NCI-H2227 treated with DMSO at 0.1 percent for 48 hours (cell line): ENCODE measurements at places on chromosomes 5 and 9.

- DNase-seq = no peak
Measured at GRCh38 chr9:133199648-133200321, 9.3 kb downstream of the OBP2B start.

GRCh38 chr9:93895535-93895934 is 59.6 kb downstream of the BARX1 start:
- no peak for DNase-seq

DNA sequence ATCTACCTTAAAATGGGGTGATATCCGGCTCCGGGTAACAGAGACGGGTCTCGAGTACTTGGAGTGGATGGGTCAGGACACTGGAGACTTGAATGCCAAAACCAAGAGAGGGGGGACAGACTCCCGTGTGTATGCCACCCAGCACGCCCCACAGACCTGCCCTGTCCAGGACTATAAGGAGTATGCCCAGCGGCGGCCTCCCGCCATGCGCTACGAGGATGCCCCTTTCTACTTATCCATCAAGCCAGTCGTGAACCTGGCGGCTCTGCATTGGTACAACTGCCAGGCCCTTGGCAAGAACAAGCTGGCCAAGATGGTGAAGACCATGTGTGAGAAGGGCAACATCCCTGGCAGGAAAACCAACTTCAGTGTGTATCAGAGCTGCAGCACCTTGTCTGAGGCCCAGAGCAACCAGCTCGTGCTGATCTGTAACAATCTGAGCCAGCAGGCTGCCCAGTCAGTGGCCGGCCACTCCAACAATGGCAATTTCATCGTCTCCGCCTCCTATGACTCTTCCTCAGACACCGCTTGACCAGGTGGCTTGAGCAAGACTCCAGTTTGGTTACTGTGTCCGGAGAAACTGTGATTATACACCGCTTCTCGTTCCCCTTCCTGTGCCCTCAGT is 99.4 kb downstream of the INIP start:
- no peak for DNase-seq

DNA sequence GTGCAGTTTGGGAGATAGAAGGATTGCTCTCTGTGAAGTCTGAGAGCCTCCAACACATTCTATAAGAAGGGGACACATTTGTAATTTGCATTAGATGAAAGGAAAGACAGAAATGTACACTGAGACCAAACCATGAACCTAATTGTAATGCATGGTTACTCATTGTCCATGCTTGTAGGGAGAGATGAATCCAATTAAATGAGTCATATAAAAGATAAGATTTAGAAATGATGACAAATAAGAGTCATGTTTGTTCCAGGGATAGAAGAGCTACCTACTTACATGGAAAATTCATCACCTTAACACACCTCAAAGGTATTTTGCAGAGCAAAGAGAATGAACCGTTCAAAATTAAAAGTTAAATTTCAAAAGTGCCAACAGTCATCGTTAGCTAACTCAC is 85.1 kb downstream of the FBXL7 start:
- DNase-seq = no peak

DNA sequence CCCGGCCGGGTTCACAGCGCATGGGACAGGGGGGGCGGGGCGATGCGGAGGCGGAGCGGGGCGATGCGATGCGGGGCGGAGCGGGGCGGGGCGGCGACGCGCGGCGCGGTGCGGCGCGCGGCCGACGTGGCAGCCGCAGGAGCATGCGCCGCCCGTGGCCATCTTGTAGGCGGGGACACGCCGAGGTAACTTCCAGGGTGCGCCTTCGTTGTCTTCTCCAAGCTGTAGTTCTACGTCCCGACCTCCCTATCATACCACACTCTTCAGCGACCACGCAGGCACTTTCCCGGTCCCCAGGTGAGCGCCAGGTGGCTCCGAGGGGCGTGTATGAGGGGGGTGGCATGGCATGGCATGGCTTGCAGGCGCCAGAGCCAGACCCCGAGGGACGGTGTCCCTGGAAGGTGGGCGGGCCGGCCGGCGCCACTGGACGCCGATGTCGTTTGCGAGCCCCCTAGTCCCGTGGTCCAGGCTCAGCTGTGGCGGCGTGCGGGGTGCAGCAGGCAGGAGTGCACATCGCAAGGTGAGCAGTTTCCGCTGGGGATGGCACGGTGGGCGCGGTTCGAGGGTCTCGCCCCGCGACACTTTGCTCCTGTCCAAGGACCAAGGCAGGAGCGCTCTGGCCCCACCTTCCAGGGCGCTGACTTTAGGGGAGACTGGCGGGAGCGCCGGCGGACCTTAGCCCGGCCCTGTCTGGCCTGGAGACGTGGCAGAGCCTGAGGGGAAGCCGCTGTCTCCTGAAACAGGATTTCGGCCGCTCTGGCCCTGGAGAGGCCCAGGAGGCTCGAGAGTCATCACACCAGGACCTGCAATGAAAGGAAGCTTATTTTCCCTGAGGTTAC is at the start of gene PRRC1:
Gene PRRC1 (plus strand): TSS at position 161 of the 839 bp plus-strand sequence. CDS start 5,840 bp downstream, outside the sequence.
- DNase-seq = peak; percentile 77

DNA sequence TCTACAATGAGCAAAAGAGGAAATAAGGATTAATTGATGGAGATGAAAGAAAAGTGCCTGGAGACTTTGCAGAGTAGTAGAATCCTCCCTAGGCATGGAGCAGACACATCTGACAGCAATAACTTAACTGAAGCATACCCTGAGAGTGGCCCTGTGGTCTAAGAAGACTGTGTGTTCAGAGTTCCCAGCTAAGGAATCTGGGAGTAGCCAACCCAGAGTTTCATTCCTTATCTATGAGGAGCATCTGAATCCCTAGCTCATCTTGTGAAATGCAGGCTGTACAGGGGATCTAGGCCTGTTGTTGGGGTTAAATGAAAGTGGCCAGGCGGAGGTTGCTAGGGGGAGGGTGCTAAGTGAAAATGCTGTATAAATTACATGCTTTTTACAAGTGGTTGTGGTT is 233.1 kb upstream of the FBXL7 start:
- no peak for DNase-seq

DNA sequence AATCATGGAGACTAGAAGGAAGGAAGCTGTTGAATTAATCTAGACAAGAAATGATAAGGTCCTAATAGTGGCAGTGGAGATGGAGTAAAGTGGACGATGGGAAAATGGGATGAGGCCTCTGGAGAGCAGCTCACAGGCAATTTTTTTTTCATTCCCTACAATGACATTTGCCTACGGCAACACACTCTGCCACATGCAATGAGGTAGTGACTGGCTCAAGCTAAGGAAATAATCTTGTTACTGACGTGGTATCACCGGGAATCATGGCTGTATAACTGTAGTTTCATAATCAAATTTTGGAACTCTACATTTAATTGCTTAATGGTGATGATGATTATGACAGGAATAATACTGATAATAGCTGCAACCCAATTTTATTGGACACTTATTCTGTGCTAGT is 12.1 kb upstream of the MOB3B start:
- no peak for DNase-seq

GRCh38 chr9:76101491-76101890 is 211.0 kb downstream of the PCSK5 start:
- no peak for DNase-seq

- no peak for DNase-seq
Measured at GRCh38 chr5:152622628-152623027, 217.5 kb upstream of the NMUR2 start.

GRCh38 chr5:133612249-133612860 is at the start of gene FSTL4:
FSTL4 (minus strand) TSS chr5:133612541.
- peak; percentile 28 for DNase-seq

GRCh38 chr9:117480253-117480652 is 65.4 kb upstream of the ASTN2 start:
- DNase-seq = no peak

DNA sequence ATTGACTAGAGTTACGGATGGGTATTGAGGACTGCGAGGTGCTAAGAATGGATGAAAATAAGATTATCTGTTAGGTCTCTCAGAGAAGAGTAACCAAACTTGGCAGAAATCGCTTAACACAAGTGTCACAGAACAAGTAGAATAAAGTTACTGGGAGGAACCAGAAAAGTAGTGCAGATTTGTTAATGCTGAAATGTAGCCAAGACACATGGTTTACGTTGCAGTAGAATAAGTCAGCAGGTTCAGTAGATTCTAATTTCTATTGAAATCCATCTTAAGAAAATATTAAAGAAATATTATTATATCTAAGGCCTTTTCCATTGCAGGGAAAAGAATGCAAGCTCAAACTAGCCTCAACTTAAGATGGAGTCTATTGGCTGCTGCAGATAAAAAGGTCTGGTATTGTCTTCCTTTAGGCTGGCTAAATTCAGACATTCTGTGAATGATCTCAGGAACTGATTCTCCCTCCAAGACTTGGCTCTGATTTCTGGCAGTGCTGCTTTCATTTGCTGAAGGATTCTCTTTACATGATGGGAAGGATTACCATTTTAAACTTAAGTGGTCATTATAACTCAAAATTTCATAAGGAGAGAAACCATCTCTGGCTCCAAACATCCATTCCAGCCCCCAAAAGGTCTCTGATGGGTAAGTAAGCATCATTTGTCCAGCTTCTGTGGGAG is 314.9 kb downstream of the MARCHF11 start:
- no peak for DNase-seq

DNA sequence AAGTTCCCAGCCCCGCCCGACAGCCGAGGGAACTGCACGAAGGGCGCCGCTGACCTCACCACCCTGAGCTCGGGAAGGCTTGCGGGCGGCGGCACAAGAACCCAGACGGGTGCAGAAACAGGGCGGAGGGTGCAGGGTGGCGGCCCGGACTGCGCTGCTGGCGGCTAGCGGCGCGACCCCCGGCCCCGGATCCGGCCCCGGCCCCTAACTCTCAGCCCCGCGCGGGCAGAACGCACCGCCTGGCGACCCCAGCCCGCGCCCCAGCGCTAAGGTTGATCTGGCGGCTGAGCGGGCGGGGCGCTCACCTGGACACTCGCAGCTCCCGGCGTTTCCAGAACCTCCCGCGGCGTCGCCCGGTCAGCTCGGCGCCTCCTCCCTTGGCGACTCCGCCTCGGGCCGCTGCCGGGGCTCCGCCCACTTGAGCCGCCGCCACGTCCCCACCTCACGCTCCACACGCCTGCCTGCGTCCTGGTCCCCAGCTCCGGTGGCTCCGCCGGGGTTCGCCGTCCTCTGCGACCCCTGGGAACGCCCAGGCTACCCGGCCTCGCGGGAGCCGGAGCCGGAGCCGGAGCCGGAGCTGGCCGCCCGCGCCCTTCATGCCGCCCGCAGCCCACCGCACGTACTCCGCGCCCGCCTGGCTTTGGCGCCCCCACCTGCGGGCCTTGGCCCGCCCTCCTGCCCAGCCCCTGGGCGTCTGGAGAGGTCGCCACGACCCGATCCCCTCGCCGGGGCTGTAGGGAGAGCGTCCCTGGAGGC is at the start of gene P4HA2:
Gene P4HA2 (minus strand): TSS at position 369 of the 756 bp plus-strand sequence. CDS start 9,227 bp downstream, outside the sequence.
- peak; percentile 56 for DNase-seq

DNA sequence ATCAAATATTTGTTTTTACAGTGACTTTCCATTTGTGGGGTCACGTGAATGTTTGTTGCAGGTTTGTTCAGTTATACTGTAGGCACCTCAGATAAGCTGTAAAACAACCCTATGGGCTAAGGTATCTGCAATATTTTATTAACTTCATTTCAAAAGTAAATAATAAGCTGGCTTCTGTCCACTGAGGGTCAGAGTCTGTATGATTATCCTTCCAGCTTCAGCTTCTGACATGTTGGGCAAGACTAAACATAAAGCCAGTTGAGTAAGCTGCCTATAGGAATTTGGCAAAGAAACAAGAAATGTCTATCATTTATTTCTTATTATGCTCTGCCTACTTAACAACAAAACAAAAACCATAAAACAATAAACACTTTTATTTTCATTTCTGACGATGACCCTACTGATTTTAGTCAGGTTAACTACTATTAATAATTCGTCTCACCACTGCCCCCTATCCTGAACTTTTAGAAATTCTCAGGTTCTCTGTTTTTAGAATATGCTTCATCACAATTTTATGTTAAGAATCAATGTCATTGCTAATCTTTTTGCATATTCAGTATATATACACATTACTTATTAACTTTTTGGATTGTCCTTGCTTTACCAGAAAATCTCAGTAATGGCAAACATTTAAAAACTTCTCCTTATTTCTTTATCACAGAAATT is 413.6 kb upstream of the ADAMTSL1 start:
- no peak for DNase-seq

DNA sequence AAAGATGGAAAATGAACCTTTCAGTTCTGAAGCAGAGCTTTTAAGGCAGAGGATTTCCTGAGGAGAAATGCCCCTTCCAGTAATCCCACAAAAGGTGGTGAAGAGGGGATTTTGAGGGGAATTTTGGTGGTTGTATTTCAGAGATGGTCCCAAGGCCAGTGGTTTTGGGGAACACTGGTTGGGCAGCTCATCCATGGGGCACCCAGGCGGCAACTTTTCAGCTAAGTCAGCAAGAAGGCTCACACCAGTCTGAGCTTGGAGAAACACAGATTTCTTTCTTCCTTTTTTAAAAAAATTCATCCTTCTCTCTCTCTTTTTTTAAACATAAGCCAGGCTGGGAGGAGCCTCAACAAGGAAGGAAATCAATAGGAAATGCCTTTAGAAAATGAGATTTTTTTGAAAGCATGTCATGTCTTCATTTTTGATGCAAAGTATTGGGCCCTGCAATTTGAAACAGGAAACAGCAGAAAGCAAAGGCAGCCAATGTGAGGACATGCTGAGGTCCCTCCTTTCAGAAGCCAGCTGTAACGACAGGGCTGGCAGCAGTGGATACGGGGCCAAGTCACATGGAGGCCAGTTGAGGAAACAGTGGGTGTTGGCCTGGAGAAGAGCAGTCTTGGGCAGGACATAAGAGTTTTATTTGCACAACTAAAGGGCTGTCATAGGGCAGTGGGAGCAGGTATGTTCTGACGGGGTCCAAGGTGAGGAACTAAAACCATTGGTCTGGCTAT is 155.3 kb upstream of the KLF4 start:
- DNase-seq = no peak

DNA sequence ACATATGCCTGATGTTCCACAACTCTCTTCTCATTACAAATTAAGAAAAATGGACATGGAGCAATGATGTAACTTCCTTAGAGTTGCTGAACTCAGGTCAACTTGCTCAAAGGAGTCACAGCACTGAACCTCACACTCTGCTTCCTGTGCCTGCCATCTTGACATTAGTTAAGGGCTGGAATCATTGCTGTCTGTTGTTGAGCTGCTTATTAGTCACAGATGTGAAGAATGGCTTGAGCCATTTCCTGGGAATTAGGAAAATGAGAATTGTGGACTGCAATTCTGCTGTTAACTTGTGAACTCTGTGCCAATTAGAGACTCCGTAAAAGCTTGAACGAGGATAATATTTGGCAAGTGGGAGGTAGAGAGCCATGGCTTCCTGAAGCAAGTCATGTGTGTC is 212.0 kb downstream of the ADAMTS12 start:
- no peak for DNase-seq

DNA sequence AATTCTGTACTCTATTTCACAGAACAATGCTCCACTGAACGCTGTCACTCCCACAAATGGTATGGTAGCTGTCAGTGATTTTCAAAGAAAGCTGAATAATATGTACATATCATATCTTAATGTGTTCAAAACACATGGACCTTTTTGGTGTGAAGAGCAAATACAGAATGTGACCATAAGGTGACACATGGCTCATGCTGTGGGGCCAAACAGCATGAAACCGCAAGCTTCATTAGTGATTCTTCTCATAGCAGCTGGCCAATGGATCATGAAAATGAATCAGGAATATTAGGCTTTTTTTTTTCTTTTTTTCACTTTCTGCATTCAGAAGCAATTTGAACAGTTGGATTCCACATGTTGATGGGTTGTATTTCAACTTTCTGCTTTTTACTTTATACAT is 54.9 kb upstream of the CDH9 start:
- DNase-seq = no peak

- no peak for DNase-seq
Measured at GRCh38 chr9:136237486-136238341, 7.9 kb downstream of the QSOX2 start.
